ENCODE measurements at places on chromosomes 6 and 20.

GRCh38 chr20:62129731-62130531 is 7.7 kb downstream of the LSM14B start:
- no peak for DNase-seq

GRCh38 chr6:5172897-5173474 is 87.8 kb downstream of the LYRM4 start:
- DNase-seq: peak; percentile 34

DNA sequence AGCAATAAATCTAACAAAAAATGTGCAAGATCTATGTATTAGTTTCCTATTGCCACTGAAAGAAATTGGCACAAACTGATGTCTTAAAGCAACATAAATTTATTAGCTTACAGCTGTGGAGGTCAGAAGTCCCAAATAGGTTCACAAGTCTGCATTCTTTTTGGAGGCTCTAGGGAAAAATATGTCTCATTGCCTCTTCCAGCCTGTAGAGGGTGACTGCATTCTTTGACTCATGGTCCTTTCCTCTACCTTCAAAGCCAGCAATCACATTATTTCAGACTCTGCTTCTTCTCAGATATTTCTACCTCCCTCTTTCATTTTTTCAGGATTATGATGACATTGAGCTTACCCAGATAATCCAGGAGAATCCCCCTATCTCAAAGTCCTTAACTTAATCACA is 1531.1 kb downstream of the KHDRBS2 start:
- DNase-seq: no peak

DNA sequence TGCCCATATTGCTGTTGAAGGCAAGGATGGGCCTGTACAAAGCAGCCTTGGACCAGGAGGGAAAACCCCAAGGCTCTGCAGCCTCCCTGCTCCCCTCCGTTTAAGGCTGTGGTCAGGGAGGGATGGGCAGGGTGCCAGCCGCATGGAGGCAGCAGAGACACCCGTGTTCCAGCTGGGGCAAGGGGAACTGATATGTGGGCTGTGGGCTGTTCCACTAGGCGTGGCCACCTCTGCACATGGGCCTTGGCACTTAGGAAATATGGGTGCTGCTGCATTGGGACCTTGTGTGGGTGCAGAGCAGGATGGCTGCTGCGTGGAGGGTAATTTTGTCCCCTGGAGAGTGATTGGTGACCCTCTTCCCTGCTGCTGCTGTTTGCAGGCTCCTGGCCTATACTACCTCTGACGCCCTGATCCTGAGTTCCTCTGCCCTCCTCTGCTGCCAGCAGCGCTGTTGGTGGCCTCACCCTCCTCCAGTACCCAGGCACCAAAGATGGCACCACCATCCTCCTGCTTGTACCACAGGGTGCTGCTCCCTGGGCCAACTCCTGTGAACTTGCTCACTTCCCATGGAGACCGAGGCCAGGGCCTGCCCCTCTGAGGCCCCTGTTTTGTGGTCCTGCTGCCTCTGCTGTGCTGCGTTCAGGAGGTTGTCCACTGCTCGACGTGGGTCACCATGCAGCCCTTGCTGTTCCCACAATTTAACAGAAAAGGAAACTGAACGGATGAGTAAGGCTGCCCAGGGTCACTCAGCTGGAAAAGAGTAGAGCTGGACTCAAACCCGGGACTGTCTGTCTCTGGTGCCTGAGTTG is 35.3 kb downstream of the PANK2 start:
- no peak for DNase-seq

DNA sequence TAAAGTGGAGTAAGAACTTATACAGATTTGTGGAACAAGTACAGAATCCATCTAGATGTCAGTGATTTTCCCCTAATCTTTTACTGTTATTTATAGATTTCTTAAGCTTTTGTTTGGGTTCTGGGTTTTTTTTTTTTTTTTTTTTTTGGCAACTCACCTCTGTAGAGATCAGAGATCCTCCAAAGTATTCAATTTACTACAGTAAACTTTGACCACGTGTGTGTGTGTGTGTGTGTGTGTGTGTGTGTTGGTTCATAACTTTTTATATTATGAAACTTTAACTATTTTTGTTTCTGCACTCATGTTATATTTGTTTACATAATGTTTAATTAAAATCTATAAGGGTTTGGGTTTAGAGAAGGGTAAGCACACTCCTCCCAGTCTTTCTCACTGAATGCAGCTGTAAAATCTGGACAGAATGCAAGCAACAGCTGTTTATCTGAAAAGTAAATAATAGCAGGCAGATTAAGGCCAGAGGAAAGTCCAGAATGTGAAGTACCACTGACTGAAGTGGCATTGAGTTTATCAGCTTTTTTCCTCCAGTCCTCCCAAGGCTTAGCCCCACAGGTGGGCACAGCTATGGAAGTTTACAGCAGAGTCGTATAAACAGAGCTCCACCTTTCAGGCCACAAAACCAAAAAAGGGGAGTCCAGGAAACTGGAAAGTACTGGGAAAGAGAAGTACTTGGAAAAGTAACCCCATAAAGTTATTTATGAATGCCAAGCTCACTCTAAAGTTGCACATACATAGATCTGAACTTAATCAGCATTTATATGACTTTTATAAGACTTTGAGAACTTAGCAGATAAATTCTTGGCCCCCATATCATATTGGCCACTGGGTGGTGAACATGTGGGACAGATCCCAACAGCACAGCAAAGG is 43.0 kb upstream of the CD2AP start:
- DNase-seq: no peak

- no peak for DNase-seq
These were observed 746.6 kb upstream of the ADGRB3 start for GRCh38 chr6:67888546-67888885.

DNA sequence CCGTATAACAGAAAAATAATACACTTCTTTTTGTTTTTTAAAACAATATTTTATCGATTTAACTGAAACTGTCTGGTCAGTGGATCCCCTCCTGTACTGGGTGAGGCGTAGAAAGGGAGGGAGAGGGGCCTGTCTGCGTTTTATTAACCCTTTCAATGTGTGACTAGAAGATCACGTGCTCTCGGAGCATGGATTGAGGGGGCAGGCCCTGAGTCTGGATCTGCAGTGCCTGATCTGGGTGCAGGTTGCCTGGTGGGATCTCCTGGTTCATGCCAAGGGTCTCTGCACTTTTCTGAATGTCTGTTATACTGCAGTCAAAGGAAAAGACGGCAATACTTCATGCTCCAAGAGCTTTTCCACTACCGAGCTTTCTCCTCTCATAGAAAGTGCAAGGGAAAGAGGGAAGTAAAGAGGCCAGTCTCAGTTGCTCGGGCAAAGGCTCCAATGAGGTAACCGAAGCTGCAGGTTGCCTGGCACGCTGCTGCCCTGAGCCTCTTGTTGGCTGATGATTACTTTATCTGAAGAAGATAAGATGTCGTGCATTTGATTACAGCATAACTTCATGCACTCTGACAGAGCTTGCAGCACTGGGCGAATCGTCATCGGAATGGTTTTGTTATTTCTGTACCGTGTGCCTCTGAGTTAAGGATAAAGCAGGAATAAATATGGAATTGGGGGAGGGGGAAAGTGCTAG is 167.5 kb upstream of the PMEPA1 start:
- no peak for DNase-seq

DNA sequence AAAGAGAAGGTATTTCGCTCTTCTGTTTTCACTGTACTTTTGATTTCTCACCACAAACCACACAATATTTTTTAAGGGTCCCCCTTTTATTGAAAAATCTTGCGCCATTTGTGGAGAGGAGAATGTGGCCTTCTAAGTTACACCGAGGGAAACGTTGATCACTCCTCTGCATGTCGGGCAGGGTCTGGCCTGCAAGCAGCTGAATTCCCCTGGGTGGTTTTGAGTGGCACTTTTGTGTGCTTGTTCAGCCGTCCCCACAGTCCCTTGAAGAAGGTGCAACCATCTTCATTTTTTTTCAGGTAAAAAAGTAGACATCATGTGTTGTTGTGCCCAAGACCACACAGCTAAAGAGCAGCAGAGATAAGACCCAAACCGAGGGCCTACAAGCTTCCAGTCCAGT is 6.1 kb downstream of the GPR31 start:
- no peak for DNase-seq

- DNase-seq: no peak
These were observed 88.8 kb downstream of the PCSK2 start for GRCh38 chr20:17315407-17316231.

- DNase-seq: peak; percentile 13
These were observed 35.2 kb downstream of the NDUFAF5 start for GRCh38 chr20:13819885-13820645.

DNA sequence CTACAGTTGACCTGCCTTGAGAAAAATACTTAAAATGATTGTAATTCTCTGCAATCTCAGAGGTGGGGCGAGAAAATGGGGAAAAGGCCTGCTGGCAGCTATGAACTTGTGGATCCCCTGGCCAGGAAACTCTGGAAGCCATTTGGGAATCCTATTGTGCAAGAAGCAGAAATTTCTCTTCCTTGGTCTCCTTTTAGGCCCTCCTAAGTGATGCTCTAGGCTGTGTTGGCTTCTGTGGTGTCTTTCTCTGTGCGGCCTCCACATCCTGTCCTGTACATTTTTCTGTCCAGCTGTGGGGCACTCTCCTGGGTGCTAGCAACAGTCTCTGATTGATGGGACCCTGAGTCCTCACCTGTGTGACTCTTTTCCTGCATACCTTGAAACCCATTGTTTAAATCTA is 290.9 kb downstream of the FARS2 start:
- DNase-seq: no peak

DNA sequence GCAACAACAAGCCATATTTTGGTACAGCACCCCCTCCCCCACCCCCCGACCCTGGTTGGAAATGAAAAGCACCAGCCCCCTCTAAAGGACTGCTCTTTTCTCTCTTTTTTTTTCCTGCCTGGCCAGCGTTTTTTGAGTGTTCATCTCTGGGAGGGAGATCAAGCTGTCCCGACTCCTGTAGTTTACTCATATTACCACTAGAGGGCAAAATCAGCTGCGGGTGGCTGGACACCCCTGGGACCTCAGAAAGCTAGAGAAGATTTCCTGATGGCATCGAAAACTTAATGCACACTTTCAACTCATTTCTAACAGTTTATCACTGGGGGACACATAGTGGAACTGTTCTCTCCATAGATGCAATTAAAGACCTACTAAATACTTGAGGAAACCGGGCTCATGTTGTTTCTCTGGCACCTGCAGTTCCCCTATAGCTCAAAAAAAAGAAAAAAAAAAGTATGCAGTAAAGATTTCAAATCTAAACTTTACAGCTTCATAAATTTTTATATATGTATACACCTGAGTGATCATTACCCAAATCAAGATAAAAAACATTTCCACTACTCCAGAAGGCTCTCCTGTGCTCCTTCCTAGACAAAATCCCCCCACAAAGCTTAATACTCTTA is 24.4 kb downstream of the CNBD2 start:
- peak; percentile 53 for DNase-seq

DNA sequence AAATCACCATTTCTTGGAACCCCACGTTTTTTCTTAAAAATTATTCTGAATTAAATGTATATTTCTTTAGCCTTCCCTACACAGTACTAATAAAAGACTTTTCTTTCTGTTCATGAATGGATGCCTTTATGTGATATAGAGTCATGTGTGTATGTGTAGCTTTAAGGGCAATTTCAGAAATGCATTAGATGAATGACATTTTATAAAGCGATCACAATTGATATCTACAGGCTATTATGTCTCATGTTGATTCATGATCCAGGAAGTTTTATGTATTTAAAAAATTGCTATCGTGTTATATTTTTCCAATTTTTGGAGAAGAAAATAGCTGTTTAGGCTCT is 81.3 kb downstream of the RNF144B start:
- no peak for DNase-seq

DNA sequence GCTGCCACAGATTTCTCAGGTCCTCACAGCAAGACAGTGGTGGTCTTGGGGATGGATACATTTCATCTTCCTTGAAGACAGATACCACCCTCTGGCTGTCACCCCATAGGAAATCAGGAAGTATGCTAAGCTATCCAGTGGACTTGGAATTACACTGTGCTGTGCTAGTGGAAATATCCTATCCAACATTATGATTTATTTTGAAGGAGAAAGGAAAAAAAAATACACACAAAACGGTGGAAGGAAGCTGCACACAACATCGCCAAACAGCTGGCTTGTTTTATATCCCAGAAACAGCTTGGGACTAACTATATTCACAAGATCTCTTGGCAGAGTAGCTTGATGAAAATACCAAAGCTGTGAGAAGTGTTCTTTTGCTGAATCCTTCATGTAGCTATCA is 257.6 kb downstream of the LAMA2 start:
- no peak for DNase-seq

DNA sequence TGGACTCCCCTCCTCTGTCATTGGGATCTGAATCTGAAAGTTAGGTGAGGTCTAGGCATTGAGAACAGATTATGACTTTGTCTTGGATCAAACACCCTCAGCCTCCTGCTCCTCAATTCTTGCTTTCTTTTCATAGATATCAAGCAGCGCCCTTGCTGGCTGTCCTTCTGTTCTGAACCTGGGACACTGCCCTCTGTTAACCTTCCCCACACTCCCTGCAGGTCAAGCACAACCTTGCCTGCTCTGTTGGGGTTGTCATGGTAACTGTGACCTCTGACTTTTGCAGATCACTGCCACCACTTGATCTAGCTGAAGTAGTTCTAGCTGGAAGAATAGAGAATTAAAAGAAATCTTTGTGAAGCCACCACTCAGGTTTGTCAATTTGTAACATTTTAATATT is 16.4 kb upstream of the MICA start:
- DNase-seq: no peak

DNA sequence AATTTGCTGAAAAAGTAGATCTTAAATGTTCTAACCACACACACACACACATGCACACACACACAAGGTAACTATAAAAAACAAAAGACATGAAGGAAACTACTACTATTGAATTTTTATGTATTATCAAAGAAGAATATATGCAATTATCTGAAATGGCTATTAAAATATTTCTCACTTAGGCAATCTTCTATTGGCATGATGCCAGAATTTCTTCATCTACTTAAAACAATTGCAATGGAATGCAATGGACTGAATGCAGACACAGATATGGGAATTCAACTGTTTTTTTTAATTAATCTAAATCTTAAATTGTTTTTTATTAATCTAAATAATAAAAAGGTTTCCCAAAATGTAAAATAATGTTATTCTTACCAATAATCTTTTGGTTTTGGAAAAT is 152.6 kb upstream of the SMLR1 start:
- no peak for DNase-seq

DNA sequence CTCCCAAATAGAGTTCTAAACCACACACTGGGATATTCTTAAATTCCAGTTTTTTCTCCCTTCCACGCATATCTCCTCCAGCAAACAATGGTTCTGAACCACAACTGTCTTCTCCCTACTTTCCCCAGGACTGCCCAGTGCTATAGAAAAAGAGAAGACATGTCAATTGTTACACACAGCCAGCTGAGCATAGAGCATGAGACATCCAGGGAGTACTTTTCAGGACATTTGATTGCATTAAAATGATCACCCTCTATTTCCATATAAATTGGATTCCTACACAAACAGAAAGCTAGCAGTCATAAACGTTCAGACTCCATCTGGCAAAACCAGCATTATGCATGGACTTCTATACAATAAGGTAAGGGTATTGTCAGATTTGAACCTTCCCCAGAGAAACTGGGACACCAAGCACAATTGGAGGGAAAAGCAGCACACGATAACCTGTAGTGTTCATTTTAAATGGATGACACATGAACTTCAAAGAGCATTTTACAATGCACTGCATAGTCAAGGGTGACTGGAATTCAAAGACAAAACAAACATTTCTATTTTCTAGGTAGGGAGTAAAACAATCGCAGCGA is 93.1 kb upstream of the HEY2 start:
- no peak for DNase-seq

- DNase-seq: no peak
These were observed 62.5 kb downstream of the RAMACL start for GRCh38 chr6:166523782-166524559.

- DNase-seq: peak; percentile 29
These were observed 66.7 kb downstream of the FAM229B start for GRCh38 chr6:112153926-112154607.
